ENCODE measurements at places on chromosomes 5 and 9.
A peak's percentile ranks its signal among the peaks of the same experiment; 100 is the strongest.

DNA sequence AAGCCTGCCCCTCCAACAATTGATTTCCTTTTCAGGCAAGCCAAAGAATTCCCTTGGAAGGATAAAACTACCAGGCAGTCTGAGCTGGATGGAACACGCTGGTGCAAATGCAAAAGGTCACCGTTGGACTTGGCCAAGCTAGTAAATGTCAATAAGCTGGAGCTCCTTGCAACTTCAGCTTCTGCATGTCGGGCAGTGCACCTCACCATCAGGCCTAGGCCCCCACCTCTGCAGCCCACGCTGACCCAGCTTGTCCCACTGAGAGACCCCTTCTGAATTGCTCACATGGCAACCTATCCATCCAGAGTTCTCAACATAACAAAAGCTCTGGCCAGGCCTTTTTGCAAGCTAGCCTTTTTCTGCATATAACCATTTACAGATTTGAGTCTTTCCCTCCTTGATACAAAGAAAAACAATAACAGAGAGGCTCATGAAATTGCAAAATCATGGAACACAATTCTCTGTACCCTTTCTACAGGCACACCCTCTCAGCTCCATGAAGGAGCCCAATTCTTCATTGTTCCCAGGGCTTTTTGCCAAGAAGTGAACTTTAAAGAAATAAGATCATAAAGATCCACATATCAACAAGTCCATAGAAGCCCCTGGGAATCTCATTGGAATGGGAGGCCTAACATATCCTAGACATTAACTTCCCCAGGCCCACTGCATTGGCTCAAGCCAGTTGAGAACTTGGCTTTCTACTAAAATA is 123.9 kb upstream of the SLIT3 start:
- DNase-seq = no peak

DNA sequence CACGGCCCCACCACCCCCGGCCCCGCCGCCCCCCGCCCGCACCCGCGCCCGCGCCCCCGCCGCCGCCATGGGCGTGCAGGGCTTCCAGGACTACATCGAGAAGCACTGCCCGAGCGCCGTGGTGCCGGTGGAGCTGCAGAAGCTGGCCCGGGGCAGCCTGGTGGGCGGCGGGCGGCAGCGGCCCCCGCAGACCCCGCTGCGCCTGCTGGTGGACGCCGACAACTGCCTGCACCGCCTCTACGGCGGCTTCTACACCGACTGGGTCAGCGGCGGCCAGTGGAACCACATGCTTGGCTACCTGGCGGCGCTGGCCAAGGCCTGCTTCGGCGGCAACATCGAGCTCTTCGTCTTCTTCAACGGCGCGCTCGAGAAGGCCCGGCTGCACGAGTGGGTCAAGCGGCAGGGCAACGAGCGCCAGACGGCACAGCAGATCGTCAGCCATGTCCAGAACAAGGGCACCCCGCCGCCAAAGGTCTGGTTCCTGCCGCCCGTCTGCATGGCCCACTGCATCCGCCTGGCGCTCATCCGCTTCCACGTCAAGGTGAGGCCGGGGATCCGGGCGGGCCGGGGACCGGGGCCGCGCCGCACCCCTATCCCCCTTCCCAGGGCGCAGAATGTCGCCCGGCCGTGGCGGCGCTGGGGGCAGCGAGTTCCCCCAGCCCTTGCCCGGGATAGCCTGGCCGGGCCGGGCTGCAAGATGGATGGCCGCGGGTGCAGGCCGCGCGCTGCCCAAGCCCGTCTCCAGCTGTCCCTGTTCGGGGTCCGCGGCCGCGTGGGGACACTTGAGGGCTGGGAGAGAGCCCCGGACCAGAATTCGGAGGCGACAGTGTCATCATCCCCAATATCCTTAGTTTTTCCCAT is 594 bp downstream of the FAM120A start:
- peak; percentile 51 for DNase-seq

DNA sequence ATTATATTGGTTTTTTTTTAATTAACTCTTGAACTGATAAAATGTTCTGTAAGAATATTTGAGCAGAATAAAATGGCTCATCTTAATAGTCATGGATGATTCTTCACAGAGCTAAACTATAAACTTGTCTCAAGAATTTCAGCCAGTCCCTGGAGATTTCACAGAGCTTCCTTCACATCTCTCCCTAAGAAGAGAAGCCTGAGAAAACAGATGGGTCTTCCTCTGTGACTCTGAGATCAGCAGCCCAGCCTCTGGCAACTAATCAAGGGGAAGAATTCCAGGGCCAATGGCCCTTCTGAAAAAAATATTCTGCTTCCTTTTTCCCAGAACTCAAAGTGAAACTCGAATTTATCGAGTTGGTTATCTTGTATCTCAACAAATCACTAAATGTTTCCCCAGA is 122.2 kb upstream of the ITGA1 start:
- DNase-seq = no peak

DNA sequence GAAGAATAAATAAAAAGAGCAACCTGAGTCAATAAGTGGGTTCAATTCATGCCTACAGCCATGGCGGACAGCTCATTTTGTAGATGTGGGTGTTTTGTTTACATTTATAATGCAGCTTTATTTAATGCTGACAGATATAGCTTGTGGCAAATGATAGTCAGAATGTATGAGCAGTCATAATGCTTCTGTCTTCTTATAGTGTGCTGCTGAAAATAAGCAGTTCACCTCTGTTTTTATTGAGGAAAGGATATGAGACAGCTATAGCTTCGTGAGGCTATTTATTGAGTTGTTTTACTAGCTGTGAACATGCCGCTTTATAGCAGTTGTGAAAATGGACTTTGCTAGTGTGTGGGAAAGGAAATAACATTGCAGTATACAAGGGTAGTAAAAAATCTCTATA is 147.4 kb downstream of the PBX3 start:
- no peak for DNase-seq

- DNase-seq = no peak
These were observed 119.4 kb downstream of the IRX1 start for GRCh38 chr5:3715062-3715461.

DNA sequence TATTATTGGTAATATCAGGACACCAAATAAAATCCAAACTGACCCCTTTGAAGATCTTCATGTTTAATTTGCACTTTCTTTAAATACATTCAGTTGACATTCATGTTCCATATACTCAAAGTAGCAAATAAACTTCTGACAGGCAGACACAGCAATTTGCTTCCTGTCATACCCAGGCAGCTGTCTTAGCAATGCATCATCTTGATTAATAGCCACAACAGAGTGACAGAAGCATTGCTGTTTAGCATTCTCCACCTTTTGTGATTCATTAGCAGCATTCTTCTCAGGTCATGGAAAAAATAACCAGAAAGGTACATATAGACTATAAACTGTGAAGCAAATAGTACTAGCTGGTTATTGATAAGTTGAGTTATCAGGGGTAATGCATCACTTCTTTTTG is 366.8 kb downstream of the CYLC2 start:
- DNase-seq = no peak

- DNase-seq = no peak
These were observed 70.9 kb downstream of the SH3RF2 start for GRCh38 chr5:146007270-146007669.

- no peak for DNase-seq
These were observed 3.8 kb downstream of the MRPL22 start for GRCh38 chr5:154944716-154945115.

GRCh38 chr5:160054047-160054446 is 45.1 kb downstream of the TTC1 start:
- no peak for DNase-seq

GRCh38 chr5:173163219-173163618 is 18.9 kb downstream of the BNIP1 start:
- DNase-seq = no peak

DNA sequence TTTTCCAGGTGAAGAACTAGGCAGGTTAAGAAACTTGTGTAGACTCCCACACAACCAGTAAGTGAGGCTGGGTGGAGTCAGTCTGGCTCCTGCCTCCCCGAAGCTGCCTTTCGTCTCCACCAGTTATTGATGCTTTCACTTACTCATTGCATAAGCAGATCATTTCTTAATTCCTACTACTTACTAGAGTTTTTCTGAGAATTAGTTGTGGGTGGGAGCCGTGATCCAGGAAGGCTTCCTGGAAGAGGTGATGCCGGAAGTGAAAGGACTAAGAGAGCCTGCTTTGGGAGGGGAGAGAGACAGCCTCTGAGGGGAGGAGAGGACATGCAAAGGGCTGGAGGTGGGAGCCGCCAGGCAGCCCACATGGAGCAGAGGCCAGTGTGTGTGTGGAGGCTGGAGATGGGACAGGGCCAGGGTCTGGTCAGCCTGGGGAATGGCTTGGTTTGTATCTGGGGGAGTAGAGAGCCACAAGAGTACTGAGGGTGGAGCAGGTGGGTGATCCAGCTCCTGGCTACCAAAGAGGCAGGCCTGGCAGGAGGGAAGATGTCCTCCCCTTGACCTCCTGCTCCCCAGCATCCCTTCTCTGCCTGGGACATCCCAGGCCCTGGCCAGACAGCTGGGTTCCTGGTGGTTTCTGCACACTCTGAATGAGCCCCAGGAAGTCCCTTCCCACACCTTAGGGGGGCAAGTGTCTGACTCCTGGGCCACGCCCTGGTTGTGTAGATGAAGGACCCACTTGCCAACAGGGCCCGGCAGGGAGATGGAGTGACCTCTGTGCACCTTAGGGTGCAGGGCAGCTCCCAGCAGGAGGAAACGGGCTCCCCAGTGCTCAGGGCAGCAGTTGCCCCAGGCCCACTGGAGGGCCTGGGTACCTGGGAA is 12.2 kb upstream of the CARD19 start:
- DNase-seq = peak; percentile 55

- no peak for DNase-seq
These were observed 155.7 kb upstream of the SH3GL2 start for GRCh38 chr9:17422994-17423680.

- no peak for DNase-seq
These were observed 523 bp downstream of the EPB41L4B start for GRCh38 chr9:109320331-109320741.

GRCh38 chr5:123299136-123299535 is 124.1 kb downstream of the CEP120 start:
- no peak for DNase-seq

GRCh38 chr5:168773226-168773625 is 194.1 kb upstream of the PANK3 start:
- DNase-seq = no peak

DNA sequence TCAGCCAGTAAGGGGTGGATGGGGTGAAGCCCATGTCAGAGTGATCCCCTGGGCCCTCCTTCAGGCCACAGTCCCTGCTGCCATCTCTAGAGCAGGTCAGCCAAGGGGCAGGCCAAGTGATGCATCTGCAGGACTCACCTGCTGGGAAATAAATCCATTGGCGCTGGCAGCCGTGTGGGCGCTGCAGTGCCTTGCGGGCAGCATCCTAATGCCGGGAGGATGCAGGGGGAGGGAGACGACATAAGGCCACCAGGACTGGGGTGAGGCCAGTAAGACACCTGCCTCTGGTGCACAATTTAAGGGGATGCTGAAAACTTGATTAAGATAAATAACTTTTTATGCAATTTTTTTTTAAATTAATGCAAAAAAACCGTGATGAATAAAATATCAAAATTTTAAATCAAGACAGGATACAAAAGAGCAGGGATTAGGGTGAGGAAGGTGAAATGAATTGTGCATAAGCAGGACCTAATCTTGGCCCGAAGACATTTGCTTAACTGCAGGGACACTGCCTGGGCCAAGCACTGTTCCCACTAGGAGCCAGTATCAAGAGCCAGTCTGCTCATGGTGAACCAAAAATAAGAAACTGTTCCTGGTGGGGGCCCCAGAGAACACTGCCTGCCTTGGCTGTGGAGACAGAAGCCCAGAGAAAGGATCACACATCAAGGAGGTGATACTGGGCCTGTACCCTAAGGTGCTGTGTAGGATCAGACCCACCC is 67.5 kb upstream of the CPLX2 start:
- no peak for DNase-seq

GRCh38 chr9:111974092-111974681 is 77.6 kb downstream of the UGCG start:
- DNase-seq = no peak

DNA sequence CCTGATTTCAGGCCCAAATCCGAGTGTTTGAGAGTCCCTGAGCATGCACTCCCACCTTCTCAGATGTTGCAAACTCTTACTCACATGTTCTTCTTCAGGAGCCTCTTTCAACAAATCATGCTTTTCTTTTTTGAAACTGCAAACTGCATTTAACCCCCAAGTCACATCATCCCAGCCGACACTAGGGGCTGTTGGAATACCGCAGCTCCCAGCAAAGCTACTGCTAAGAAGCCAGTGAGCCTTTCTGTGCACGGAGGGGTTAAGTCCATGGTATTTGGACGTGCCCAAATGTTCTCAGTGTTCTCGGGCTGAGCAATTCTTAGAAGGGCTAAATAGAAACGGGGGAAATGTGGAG is 282.9 kb downstream of the NFIB start:
- no peak for DNase-seq

DNA sequence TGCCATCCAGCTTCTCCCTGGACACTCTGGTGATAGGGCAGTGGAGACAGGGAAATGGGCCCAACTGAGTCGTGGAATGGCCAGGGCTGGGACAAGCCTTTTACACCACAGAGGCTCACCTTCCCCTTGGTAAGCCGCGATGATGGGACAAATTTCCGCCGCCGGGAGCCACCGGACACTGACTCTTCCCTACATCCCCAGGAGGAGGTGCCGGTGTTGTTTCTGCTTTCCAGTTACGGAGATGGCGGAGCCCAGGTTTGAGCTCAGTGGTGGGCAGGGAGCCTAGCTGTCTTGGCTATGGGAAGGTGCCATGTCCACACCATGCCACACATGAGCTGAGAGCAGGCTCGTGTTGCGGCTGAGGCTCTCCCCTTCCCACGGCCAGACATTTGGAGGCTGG is 19.9 kb upstream of the WNK2 start:
- DNase-seq = no peak

DNA sequence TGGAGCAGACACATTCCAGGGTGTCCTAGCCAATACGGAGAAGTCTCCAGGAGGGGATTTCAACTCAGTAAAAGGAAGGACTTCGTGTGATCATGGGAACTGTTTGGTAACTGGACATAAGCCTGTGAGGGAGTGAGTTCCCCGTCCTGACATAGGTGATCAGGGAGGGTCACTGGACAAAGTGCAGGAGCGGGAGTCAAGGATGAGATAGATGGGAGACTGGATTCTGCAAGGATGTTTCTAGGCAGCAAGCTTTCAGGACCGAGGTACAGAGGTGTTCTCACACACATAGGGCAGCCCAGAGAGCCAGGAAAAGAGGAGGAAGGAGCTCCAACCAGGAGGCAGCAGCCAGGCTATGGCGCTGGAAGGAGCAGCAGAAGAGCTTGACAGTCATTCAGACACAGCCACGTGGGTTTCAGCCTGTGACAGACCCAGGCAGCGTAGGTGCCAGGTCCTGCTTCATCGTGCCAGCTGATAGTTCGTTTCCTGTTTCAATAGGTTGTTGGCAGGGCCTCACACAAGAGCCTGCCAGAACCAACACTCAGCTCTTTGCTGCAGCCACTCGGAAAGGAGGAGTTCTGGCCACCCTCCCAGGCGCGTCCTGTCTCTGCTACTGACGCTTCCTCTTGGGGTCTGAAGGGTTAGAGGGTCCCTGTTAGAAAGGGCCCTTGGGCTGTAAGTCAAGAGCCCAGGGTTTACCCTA is 84.1 kb downstream of the AMBP start:
- DNase-seq = no peak

GRCh38 chr5:156391139-156391538 is 64.2 kb downstream of the SGCD start:
- DNase-seq = no peak
